ENCODE measurements at places on chromosomes 2 and 18. TPM values are rescaled to one million over a fixed set of nuclear protein-coding genes. Genes with fewer than 3 reads are reported as not detected.
A peak's percentile ranks its signal among the peaks of the same experiment; 100 is the strongest.

The GPBAR1 gene
- polyA plus RNA-seq, result 6.0 TPM

- DNase-seq, result no peak
These were observed 134.3 kb upstream of the RASGRP3 start for GRCh38 chr2:33342171-33342570.

GRCh38 chr2:175476948-175477347 is 295.4 kb upstream of the ATP5MC3 start:
- DNase-seq, result no peak

The PAIP2B gene
- polyA plus RNA-seq, result 10.6 TPM

DNA sequence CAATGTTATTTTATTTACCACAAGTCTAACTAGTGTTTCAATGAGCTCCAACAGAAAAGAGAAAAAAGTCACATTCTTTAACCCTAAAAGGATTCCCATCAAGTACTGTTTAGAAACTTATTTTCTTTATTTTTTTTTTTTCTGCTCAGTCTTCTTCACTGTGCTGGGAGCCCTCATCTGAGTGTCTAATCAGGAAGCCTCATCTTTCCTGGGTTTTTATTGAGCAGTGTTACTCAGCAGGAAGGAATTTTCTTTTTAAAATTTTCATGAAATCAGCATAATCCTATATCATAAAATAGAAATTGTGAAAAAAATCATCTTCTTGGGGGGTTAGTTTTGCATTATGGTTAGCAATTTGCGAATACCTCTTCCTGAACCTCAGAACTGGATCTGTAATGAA is 453.8 kb downstream of the CDH2 start:
- DNase-seq, result no peak

- no peak for DNase-seq
These were observed 110.5 kb downstream of the TCF4 start for GRCh38 chr18:55477499-55477859.

DNA sequence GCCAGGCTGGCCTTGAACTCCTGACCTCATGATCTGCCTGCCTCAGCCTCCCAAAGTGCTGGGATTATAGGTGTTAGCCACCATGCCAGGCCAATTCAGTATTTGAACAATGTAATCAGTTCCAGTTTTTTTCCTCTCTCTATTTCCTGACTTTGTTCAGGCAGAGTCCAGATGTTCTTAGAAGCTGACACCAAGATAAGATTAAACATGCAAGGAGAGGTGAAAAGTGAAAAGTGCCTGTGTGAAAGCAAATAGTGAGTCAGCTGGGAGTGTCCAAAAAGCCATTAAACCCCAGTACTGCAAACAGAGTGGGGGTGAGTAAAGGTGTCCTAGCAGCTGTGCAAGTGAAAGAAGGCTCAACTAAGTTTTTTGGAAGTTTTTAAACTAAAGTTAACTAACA is 231.5 kb downstream of the PTH2R start:
- DNase-seq, result no peak

The SLC9A4 gene
- polyA plus RNA-seq, result 10.3 TPM

The RRM2 gene
- polyA plus RNA-seq, result 3.6 TPM

The PRKAG3 gene
- polyA plus RNA-seq, result not detected

- no peak for DNase-seq
These were observed 77.2 kb downstream of the TCF4 start for GRCh38 chr18:55510809-55511208.

DNA sequence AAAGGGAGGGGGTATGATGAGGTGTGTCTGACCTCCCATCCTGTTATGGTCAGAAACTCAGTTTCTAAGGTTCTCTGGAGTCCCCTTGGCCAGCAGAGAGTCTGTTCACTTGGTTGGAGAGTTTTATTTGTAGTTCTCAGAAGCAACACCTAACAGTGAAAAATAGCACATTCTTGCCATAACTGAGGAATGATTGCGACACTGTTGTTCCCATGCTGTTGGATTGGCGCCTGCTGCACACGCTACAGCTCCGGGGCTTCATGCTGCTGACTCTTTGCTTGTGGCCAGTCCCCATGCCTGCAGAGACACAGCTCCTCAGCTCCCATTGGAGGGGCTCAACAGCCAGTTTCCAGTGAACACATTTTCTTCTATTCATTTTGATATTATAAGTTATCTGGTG is 42.1 kb downstream of the TPGS2 start:
- no peak for DNase-seq

GRCh38 chr2:29139152-29139551 is 23.9 kb downstream of the CLIP4 start:
- no peak for DNase-seq

The CCDC68 gene
- polyA plus RNA-seq, result 2.6 TPM

The DNAH6 gene
- polyA plus RNA-seq, result 0.34 TPM

The UGT1A4 gene
- polyA plus RNA-seq, result 0.84 TPM

The KYNU gene
- polyA plus RNA-seq, result 14.5 TPM

- DNase-seq, result no peak
These were observed 6.0 kb downstream of the PDIA6 start for GRCh38 chr2:10806543-10806942.

The PRSS56 gene
- polyA plus RNA-seq, result not detected

GRCh38 chr18:55012008-55012407 is 52.7 kb upstream of the CCDC68 start:
- peak; percentile 4 for DNase-seq

GRCh38 chr18:76384114-76384790 is 110.8 kb downstream of the ZNF516 start:
- no peak for DNase-seq

GRCh38 chr2:157058161-157058560 is 199.3 kb upstream of the GALNT5 start:
- DNase-seq, result no peak
